Stimulated activated CD4-positive, alpha-beta T cell treated with anti-CD3 and anti-CD28 coated beads, Interleukin-2, amount 100 ng/mL, for 4 hours (primary cell): ENCODE measurements at places on chromosomes 12 and 14.

GRCh38 chr12:8912914-8913313 is 1.4 kb upstream of the PHC1 start:
- no peak for DNase-seq

DNA sequence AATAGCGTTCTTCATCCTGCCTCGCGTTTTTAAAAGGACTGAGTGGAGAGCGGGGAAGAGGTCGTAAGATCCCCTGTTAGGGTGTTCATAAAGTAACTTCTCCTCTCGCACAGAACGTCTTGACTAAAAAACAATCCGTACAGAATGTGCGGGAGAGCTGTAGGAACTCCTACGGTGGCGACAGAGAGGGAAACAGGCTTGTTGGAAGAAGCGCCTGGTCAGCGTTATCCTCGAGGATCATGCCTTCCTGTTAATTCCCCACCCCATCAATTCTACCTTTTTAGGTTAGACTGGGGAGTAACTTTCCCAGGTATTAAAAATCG is 399 bp upstream of the WASHC4 start:
- no peak for DNase-seq

- no peak for DNase-seq
Measured at GRCh38 chr14:26282578-26282977, 315.3 kb downstream of the NOVA1 start.

- DNase-seq, result peak; percentile 64
Measured at GRCh38 chr14:68627868-68628604, 164.8 kb downstream of the ZFP36L1 start.

DNA sequence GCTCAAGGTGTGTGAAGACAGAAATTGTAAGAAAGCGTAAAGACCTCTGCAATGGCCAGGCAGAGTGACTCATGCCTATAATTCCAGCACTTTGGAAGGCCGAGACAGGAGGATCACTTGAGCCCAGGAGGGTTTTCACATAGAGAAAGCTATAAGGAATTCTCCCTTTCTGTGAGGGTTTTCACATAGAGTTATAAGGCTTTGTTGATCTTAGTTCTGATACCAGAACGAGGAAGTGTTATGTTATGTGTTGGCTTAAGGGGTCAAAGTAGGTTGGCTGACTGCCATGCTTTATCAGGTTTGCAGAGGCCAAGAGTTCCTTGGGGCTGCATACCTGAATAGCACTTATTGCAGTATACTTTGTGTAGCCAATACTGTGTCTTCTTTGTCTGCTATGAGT is 139.1 kb downstream of the ERC1 start:
- DNase-seq, result no peak

DNA sequence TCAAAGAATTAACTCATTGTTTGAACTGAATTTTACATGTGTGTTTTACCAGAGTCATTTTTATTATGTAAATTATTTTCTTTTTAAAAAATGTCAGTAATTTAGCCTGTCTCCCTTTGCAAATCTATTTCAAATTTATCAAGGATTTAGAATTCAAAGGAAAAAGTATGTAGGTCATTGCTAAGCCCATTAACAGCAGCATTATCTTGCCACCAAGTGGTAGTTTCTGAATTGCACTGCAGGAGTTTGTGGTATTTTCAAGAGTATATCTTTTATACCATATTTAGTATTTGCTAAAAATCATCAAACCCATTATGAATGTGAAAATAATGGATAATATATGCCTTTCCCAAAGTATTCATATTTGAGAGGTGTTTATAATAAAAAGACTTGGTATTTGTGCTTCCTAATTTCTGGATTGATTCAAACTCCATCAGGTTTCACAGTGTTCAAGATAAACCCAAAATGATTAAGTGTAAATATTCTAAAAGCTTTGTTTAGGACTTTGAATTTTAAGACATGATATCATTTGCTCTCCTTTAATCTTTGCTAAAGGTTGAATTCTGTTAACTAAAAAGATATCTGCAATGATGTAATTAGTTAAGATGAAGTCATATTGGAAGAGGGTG is 711.4 kb downstream of the FSCB start:
- DNase-seq, result no peak

GRCh38 chr14:100336618-100337530 is 13.7 kb downstream of the SLC25A47 start:
- DNase-seq, result no peak

DNA sequence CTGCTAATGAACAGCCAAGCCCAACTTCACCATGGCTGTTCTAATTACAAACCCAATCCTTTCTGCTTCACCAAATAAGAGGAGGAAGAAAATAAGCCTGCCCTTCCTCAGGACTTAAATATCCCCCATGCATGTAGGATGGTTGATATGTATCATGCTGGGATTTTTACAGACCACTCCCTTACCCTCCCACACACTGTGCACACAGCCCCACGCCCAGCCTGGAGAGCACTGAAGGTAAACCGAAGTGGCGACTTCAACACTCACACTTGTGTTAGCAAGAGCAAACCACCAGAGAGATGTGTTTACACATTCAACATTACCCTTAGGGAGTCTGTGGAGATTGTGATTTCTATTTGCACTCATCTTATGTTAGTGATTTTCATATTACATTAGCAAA is 241.2 kb downstream of the EGLN3 start:
- DNase-seq, result no peak

GRCh38 chr12:105402366-105402765 is 71.9 kb downstream of the C12orf75 start:
- no peak for DNase-seq

GRCh38 chr12:442235-442884 is 17.4 kb upstream of the B4GALNT3 start:
- DNase-seq, result no peak

DNA sequence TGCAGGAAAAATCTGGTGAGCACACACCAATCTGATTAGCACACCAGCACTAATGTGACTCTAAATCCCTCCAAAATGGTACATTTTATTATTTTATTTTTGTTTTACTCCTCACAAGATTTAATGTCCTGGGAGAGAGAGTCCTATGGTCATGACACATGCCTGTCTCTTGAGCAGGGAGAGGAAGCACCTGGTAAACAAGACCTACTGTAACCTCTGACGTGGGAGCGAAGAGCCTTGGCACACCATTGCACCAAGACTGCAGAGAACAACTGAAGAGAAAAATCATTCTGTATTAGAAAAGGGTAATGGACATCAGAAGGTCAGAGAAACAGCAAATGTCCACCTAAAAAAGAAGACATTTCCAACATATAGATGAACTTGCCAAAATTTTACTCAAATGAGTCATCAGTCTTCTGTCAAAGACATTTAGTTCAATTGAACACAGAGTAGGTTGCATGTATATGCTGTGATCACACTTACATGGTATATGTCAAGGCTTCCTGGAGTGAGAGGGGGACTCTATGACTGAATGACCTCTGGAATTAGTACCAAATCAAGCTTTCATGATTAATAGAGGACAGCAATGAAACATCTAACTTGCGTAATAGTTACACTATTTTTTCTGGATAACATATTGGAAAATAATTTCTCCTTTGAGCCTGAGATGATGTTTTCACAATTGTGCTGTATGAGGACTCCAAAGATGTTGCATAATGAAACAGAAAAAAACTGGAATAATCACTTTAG is 186.9 kb upstream of the FLRT2 start:
- DNase-seq, result no peak

DNA sequence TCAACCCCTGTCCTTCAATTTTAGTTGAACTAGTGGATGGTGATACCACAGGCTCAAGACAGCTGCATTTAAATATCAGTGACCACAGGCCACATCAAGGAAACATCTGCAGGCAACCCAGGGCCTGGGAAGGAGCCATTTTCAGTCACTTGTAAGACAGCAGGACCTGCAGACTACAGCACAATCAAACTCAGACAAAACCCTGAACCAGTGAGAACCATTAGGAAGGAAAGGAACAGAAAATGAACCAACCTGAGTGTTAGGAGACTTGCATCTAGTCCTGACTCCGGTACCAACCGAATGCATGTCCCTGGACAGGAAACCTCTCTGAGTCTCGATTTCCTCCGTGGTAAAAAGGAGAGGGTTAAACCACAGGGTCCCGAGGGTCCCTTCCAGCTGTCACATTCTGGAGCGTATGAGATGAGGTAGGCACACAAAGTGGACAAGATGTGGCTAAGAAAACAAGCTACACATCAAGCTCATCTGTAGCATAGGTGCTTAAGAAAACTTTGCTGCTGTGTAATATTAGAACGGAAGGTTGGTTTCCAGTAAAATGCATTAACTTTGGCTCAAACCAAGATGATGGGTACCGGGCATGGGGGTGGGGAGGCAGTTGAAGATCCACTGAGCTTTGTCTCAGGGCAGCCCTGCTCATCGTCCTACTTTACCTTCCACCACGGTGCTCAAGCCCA is 1.6 kb upstream of the CDKN1B start:
- DNase-seq, result no peak

DNA sequence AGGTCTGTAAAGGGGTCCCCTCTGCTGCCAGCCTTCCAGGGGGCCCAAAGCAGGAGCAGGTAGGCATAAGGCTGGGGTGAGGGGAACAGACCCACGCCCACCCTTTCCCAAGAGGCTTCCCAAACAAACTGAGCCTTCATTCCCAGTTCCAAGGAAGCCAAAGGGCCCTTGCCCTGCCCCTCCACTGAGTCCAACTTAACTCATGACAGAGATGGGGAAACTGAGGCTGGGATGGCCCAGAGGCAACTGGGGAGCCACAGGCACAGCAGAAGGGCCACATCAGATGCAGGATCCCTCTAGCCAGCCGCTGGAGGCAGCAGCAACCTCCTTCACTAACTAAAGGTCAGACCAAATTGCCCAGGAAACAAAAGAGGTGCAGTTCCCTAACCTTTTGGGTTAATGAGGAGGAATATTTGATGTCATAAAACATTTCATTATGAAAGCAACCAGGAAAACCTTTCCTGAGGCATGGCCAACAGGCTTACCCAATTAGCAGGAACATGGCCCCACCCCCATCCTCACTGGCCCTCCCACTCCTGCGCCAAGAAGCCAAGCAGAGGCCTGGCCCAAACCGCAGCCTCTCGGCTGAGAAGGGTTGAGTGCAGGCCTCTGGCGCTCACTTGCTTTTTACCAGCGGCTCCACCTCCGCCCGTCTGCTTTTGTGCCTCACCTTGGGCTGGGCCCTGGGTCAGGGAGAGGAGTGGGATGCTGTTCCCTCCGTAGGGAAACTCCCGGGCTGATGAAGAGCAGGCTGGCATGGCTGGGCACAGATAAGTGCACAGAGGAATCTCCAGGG is 293.5 kb upstream of the RTL1 start:
- no peak for DNase-seq

GRCh38 chr12:53427905-53428594 is 4.4 kb downstream of the AMHR2 start:
- no peak for DNase-seq

GRCh38 chr14:20347747-20348146 is 4.3 kb downstream of the PARP2 start:
- no peak for DNase-seq

DNA sequence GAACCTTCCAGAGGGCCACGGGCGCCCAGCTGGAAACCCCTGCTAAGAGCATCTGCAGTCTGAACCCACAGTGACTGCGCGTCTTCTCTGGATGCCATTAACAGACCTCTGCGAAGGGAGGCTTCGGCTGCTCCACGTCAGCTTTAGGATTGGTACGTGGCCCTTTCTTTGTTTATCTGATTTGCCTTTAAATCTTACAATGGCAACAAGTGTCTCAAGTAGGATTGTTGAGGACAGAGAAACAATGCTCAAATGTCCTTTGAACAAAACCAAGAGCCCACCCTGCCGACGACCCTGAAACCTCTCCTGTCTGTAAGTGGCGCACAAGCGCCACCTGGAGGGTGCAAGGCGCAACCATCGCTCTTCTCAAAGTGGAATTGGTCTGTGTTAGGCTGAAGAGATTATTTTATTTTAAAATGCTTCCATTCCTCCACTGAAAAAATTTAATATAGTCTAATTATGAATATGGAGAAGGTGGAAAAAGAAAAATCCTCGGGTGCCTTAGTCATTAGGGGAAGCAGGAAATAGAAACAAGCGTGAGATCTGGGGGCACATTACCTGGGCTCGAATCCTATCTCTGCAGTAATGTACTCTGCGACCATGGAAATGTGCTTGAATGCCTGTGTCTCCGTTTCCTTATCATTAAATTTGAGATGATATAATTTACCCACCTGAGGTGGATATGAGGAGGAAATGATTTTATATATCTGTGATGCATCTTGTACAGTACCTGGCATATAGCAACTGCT is 82.6 kb upstream of the PTPRB start:
- DNase-seq, result no peak

GRCh38 chr12:98653866-98654493 is 8.9 kb downstream of the APAF1 start:
- DNase-seq, result no peak

GRCh38 chr12:12979731-12980259 is 20.3 kb downstream of the HEBP1 start:
- DNase-seq, result no peak

- DNase-seq, result peak; percentile 72
Measured at GRCh38 chr14:34714320-34715126, at the start of gene CFL2. Gene CFL2, minus strand, starts transcription at chr14:34714593. Its CDS starts 53 bp downstream, at chr14:34714540.

GRCh38 chr12:4934407-4935035 is 24.8 kb downstream of the KCNA1 start:
- no peak for DNase-seq

GRCh38 chr14:104800015-104800770 is 708 bp upstream of the ZBTB42 start:
- DNase-seq, result peak; percentile 79

GRCh38 chr12:64566831-64567517 is 43.3 kb upstream of the RASSF3 start:
- DNase-seq, result no peak

- peak; percentile 46 for DNase-seq
Measured at GRCh38 chr12:7142056-7142644, 12.0 kb downstream of the CLSTN3 start.

GRCh38 chr14:67385618-67386017 is 25.5 kb downstream of the EIF2S1 start:
- DNase-seq, result no peak
